Activated CD8-positive, alpha-beta memory T cell treated with anti-CD3 and anti-CD28 coated beads, Interleukin-2, amount 10 ng/mL, durations not matched to agents 7 days and 5 days (primary cell): ENCODE measurements at places on chromosomes 5 and 9. TPM values are rescaled to one million over a fixed set of nuclear protein-coding genes. Genes with fewer than 3 reads are reported as not detected.

GRCh38 chr5:178334861-178335260 is 102.3 kb upstream of the PHYKPL start:
- H3K4me3 ChIP-seq = no peak overlapping the region
- H3K27me3 ChIP-seq = no peaks in the 10 kb centered on the region

GRCh38 chr9:97660340-97660739 is 26.7 kb downstream of the NCBP1 start:
- H3K27ac ChIP-seq = no peak overlapping the region
- H3K36me3 ChIP-seq = peaks cover 74% of the 10 kb centered on the region
- no peak for DNase-seq
- H3K27me3 ChIP-seq = no peaks in the 10 kb centered on the region
- H3K4me3 ChIP-seq = no peak overlapping the region

- H3K27me3 ChIP-seq = no peaks in the 10 kb centered on the region
- peaks cover 10% of the 10 kb centered on the region for H3K4me1 ChIP-seq
- DNase-seq = no peak
Observed at GRCh38 chr5:69276422-69277174, 41.9 kb downstream of the CDK7 start.

DNA sequence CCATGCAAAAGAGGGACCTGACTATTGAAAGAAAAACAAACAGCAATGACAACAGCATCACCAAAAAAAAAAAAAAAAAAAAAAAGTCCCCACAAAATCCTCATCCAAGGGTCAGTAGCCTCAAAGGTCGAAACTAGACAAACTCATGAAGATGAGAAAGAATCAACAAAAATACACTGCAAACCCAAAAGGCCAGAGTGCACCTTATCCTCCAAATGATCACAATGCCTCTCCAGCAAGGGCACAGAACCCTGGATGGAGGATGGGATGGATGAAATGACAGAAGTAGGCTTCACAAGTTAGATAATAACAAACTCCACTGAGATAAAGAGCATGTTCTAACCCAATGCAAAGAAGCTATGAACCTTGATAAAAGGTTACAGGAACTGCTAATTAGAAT is 250.4 kb upstream of the GRAMD2B start:
- H3K36me3 ChIP-seq = no peaks in the 10 kb centered on the region
- no peaks in the 10 kb centered on the region for H3K27me3 ChIP-seq
- H3K4me1 ChIP-seq = no peaks in the 10 kb centered on the region
- H3K27ac ChIP-seq = no peak overlapping the region

TLN1 gene
- total RNA-seq = 372 TPM

- H3K27ac ChIP-seq = no peak overlapping the region
- no peak overlapping the region for H3K4me3 ChIP-seq
- no peak for DNase-seq
- peaks cover 18% of the 10 kb centered on the region for H3K27me3 ChIP-seq
- H3K36me3 ChIP-seq = peaks cover 2% of the 10 kb centered on the region
Observed at GRCh38 chr5:97119007-97119390, 23.4 kb downstream of the LIX1 start.
